ENCODE measurements at places on chromosomes 6 and 20.

GRCh38 chr6:25064006-25064405 is 128.2 kb upstream of the RIPOR2 start:
- DNase-seq, result no peak

DNA sequence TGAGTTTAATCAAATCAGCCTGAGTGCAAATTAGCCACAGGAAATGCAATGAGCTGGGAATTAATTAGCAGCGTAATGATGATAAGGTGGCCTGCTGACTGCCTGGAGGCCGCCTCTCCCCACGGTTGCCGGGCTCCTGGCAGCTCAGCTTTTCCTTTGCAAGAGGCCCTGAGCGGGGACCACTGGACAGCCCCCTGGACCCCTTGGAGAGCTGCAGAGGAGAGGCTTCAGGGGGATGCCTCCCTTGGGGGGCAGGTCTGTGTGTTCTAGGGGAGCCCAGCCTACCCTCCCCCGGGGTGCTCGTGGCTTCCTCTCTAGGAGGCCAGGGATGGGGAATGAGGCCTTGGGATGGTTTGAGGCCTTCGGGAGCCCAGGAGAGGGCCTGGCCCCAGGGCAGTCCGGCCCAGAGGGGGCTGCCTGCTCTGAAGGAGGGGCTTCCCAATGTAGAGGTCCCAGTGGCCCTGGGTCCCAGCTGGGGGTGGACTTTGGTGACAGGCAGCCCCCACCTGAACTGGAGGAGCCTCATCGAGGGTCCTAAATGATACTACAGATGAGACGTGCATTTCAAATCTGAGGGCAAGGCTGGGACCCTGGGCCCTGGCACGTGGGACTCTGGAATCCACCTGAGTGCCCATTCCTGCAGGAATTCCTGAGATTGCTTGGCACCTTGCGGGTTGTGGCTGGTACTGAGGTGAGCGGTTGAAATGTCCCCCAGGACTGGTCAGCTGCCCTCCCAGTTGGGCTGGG is 66.4 kb upstream of the BHLHE23 start:
- no peak for DNase-seq

- DNase-seq, result no peak
Observed at GRCh38 chr6:161091151-161091550, 99.6 kb downstream of the MAP3K4 start.

GRCh38 chr6:37488476-37488875 is 11.2 kb downstream of the CCDC167 start:
- no peak for DNase-seq

DNA sequence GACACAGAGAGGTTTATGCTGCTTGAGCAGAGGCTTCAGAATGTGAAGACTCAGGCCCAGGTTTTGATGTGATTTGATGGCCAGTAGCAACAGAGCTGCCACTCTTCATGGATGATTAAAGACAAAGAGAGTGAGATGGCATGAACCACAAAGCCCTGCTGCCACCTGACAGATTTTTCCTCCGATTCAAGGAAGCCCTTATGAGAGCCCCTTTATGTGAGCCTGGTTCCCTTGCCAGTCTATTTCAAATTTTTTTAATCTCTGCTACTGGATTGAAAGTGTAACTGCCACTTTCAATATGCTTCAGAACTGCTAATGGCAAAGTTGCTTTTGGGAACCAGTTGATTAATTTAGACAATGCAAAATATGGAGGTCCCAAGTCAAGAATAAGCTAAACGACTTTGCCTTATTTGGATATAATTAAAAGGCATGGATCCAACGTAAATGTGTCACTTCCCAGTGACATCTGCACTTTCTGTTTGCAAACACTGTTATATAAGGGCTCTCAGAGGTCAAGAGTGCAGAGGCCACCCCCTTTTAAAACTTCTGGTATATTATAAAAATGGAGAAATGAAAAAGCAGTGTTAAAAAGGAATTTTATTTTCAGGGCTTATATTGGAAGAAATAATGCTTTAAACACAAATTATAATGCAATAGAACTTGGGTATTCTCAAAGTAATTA is 238.9 kb upstream of the FLRT3 start:
- DNase-seq, result no peak

DNA sequence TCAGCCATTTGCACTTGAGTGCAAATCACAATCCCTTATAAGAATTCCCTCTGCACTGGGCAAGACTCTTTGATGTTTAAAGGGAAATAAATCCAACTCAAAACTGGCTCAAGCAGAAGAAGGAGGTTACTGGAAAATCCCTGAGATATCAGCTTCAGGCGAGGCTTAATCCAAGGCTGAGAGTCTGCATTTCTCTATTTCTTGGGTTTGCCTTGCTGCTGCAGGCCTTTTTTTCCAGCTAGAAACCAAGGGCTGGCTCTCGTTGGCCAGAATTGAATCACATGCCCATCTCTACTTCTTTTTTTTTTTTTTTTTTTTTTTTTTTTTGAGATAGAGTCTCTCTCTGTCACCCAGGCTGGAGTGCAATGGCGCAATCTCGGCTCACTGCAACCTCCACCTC is 11.7 kb downstream of the HCK start:
- DNase-seq, result no peak

DNA sequence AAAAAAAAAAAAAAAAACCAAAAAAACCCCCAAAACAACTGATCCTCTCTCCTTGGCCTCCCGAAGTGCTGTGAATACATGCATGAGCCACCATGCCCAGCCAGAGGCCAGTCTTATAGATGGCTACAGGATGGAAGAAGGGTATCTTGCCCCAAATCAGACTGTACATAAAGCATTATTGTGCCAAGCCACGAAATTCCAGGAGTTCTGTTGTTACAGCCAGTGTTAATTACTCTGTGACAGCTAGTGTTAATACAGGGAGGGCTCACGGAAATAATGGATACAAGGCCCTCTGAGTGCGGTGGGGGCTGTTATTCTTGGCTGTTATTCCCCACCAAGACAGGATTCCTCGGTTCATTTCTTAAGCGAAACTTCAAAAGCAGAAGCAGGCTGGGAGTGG is 1.4 kb upstream of the CLPSL2 start:
- DNase-seq, result no peak

GRCh38 chr6:169162752-169163407 is 90.8 kb downstream of the THBS2 start:
- no peak for DNase-seq

GRCh38 chr6:136108361-136108945 is 141.7 kb downstream of the MTFR2 start:
- no peak for DNase-seq

DNA sequence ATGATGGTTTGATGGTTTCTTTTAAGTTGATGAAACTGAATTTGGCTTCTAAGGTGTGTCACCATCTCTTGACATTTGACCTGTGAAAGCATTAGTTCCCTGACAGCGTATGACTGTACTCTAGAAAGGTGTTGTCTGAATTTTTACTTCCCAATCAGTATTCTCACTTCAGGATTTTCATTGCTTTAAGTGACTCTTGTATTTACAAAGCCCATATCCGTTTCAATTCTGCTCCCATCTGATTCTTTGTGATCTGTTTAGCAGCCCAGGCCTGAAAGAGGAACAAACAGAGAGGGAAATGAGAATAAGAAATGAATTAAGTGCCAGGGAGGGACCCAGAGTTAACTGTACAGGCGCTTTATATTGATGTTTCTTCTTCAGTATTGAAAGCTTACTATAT is 73.7 kb downstream of the FARS2 start:
- no peak for DNase-seq

- DNase-seq, result no peak
Observed at GRCh38 chr6:149779644-149779963, 30.1 kb downstream of the PCMT1 start.

DNA sequence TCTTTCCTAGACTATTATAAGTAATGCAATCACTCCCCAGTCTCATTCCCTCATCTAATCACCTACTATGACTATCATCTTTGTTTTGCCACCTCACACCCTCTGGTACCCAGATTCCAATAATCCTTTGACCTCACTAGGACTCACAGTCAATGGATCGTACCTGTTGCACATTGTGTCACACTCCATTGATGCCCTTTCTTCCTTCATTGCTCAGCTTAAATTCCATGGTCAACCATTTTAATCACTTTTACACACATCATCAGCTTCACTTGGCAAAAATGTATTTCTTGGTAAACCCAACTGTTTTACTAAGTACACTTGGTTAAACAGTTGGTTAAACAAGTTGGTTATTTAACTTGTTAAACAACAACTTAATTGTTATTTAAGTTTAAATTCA is 44.0 kb downstream of the CEP162 start:
- no peak for DNase-seq

DNA sequence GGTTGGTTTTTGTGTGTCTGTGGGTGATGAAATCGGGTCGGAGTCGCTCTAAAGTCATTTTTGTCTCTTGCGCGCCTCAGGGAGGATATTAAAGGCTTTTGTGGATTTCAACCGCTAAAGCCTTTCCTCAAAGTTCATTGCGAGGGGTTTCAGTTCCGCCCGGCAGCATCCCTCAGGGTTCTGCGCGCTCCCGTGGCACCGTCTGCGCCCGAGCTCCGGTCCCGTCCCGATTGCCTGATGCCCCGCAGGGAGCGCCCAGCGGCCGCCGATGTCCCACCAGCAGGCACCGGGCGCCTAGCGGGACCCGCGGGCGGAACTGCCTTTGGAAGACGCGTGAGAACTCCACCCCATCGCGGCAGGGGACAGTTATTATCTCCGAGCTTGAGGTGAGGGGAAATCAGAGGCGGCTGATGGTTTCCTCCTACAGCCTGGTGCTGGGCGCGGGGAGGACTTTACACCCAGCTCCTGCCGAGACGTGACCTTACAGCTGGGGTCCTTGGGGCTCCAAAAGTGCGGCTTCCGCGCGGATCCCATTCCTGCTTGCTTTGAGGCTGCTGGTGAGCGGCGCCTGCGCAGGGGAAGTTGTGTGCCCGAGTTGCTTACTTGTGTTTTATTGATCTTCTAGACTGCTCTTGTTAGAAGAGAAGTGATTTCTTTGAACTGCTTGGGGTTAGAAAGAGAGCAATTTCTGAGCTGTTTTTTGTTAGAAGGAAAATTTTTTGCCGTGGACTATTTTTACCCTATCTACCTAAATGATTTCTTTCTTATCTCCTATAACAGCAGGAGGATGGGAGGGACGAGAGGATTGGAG is 27.1 kb downstream of the ULBP1 start:
- no peak for DNase-seq

- DNase-seq, result no peak
Observed at GRCh38 chr20:39190666-39191570, 228.8 kb downstream of the DHX35 start.

Measured in NCI-H2107 (cell line).